ENCODE measurements at places on chromosomes 4 and X. TPM values are rescaled to one million over a fixed set of nuclear protein-coding genes. Genes with fewer than 3 reads are reported as not detected.

The GPRASP1 gene
- 11.5 TPM for total RNA-seq

The SPINK2 gene
- not detected for total RNA-seq

The AFF2 gene
- 6.6 TPM for total RNA-seq

The ZNF718 gene
- 4.5 TPM for total RNA-seq

The MAGIX gene
- 2.9 TPM for total RNA-seq

The MFAP3L gene
- total RNA-seq, result 0.82 TPM

The TRIM60 gene
- not detected for total RNA-seq

The CPZ gene
- 7.0 TPM for total RNA-seq

The GABRE gene
- total RNA-seq, result 29.4 TPM

The SYNPO2 gene
- total RNA-seq, result 3.4 TPM

The CXorf49 gene
- not detected for total RNA-seq

The MAGEB1 gene
- not detected for total RNA-seq

The SYTL5 gene
- 0.08 TPM for total RNA-seq

The IL2RG gene
- not detected for total RNA-seq

The NSG1 gene
- total RNA-seq, result 2.7 TPM

The SULT1B1 gene
- total RNA-seq, result 1.3 TPM

The UVSSA gene
- 32.2 TPM for total RNA-seq

The DCAF4L1 gene
- total RNA-seq, result 0.25 TPM

The TMPRSS11E gene
- not detected for total RNA-seq

The PPP2R2C gene
- total RNA-seq, result not detected

The PCDH11X gene
- total RNA-seq, result not detected

The JCHAIN gene
- 18.2 TPM for total RNA-seq

The SSX2B gene
- not detected for total RNA-seq

The GPRASP2 gene
- 13.6 TPM for total RNA-seq

The PPARGC1A gene
- 0.81 TPM for total RNA-seq

The UCP1 gene
- total RNA-seq, result not detected

The REST gene
- 50.6 TPM for total RNA-seq
